IPS-NIHi11 (cell line): ENCODE measurements at places on chromosomes 11 and 22.

DNA sequence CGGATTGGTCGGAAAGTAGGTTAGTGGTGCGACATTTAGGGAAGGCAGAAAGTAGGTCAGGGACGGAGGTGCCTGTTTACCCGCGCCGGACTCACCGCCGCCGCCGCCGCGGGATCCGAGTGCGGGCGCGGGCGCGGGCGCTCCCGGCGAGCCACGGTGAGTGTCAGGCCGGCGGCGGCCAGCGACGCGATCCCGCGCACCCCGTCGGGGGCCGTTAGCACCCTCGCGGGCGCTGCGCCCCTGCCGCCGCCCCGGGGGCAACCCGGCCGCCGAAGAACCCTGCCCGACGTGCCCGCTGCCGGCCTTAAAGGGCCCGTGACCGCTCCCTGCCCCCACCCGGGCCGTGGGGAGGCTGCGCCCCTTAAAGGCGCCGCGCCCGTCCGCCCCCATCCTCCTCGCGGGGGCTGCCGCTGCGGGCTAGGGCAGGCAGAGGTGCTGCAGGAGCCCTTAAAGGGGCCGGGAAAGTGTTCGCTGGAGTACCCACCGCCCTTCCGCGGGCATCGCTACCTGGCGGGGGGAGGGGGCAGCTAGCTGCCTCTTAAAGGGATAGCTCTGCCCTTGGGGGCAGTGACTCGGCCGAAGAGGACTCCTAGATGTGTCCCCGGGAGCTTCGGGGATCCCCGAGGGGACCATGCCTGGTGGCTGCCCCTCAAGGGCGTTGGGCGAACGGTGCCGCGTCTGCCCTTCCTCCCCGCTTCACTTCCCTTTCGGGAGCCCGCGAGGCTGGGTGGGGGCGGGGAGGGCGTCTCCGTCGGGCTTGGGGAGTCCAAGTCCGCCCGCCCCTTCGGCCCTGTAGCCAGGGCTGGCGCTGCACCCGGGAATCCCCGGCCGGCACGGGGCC, at the start of gene BMAL1:
Gene BMAL1, plus strand, starts transcription at position 23 of the 841 bp plus-strand sequence. CDS start 76,519 bp downstream, outside the sequence.
- DNase-seq: peak; percentile 37

DNA sequence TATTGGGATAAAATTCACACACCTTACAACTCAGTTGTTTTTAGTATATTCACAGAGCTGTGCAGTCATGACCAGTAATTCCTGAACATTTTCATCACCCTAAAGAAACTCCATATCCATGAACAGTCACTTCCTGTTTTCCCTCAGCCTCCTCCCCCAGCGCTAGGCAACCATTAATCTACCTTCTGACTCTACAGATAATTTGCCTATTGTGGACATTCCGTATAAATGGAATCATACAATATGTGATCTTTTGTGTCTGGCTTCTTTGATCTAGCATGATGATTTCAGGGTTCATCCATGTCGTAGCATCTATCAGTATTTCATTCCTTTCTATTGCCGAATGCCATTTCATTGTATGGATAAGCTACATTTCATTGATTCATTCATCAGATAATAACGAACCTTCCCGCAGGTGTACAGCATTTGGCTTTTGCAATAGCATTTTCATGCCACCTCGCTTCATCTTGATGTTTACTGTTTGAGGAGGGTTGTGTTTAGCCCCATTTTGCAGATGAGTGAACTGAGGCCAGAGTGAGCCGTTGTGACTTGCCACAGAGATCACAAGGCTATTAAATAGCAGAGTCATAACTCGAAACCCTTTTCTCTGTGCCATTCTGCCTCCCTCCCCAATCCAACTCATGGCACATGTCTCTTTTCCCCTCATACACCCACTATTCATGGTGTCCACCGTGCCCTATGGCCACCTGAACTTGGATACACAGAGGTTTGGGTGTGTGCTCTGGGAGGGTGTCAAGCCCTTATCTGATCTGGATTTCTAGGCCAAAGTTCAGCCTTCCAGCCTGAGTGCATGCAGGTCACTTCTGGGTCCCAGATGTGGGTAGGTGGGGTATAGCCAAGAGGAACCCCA, 11.1 kb upstream of the MYH9 start:
- DNase-seq: no peak

GRCh38 chr11:124920870-124921609, 2.0 kb downstream of the HEPN1 start:
- peak; percentile 88 for DNase-seq

- peak; percentile 21 for DNase-seq
Measured at GRCh38 chr22:50530580-50530876, 716 bp upstream of the TYMP start.

GRCh38 chr22:49123621-49124192, 704.0 kb downstream of the BRD1 start:
- DNase-seq: no peak

DNA sequence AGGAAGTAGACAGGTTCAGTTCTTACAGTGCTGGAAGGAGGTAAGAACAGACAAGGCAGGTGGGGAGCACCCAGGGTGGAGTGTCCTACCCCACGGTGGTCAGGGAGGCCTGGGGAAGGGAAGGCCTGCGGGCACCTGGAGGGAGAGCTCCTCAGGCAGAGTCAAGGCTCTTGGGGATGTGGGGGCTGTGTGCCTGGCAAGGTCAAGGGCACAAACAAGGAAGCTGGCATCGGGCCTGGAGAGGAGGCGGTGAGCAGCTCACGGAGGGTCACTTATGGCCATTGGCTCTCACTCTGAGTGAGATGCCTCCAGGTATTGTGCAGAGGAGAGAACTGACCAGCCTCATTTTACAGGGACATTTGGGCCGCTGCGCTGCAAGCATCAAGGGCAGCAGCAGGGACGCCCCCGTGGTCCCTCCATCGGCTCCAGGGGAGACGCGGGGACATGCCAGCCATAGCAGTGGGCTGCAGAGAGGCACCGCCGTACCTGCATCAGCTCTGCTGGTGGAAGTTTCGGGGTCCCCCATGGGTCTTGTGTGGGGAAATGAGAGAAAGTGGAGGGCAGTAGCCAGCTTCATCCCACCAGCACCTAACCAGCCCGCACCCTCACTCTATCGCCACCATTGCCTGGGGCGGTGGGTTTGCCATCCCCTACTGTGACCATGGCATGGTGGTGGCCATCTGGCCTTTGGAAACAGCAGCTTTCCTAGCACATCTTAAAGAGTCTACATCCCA, 37.5 kb upstream of the RTL6 start:
- no peak for DNase-seq

DNA sequence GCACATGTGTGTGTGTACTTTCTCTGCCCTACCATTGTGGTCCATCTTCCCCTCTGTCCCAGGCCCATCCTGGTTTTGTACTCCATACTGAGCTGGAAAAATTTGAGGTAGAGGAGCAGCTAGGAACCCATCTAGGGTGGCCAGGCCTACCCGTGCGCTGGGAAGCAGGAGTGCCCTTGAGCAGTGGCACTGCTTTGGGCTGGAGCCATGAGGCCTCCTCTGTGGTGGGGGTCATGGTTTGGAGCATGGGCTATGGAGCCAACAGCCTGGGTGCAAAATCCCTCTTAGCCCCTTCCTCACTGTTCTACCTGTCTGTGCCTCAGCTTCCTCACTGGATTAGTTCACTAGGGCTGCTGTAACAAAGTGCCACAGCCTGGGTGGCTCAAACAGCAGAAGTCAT, 21.9 kb upstream of the ALG8 start:
- DNase-seq: no peak

DNA sequence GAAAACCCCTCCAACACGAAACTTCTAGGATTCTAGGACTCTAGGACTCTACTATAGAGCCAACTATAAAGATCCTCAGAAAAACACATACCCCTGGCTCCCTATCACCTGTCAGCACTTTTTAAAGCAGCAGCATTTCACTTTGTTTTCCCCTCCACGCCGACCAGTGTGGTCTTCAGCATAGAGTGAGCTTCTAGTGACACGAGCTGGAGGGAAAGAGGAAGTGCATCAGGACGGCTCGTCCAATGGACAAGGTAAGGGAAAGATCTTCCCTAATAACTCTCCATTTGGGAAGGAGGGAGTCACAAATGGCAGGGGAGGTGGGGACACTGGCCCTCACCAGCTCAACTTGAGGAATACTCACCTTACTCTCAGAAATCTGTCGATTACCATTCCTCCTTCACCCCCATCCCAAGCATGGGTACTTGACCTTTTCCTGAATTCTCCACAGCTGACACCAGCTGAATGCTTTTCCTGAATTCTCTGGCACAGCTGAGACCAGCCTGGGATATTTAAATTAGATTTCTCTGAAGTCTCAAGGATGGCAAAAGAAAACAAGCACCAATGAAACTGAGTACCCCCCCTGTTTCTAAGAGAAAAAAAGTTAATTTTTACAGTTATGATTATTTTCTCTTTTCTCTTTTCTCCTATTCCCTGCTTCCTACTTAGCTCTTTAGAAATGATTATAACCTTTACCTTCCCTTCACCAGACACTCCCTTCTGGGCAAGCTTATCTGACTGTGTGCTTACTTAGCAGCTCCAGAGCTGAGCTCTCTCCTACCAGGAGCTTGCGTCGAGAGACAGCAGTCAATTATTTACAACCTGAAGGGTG, 33.3 kb upstream of the NNMT start:
- peak; percentile 67 for DNase-seq

DNA sequence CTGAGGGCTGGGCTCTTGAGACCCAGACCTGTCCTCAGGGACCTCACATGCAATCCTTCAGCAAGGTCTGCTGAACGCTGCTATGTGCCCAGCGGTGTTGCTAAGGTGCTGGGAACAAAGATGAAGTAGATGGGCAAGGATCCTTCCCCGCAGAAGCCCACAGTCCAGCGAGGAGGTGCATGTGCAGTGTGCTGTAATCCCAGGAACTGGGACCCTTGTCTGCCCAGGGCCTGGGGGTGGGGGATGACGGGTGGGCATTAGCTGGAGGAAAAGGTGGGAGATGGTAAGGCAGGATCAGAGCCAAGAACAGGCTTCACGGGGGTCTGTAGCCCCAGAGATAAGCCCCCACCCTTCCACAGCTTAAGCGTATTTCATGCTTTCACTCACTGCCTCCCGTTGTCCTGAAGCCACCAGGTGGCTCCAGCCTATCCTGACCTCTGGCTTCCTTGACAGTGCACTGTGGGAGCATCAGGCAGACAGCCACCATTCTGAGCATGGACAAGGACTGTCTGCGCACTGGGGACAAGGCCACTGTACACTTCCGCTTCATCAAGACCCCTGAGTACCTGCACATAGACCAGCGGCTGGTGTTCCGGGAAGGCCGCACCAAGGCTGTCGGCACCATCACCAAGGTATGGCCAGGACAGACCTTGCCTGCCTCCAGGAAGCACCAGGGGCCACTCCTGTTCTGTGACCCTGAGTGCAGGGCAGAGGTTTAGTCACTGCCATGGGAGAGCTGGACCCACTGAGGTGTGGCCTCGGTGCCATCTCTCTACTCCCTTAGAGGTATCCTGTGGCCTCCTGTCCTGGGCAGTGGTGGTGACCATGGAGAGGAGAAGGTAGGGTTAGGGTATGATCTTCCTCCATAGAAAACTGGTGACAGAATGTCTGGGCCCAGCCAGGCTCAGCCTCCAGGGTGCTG, 22.0 kb downstream of the GTPBP1 start:
- no peak for DNase-seq

DNA sequence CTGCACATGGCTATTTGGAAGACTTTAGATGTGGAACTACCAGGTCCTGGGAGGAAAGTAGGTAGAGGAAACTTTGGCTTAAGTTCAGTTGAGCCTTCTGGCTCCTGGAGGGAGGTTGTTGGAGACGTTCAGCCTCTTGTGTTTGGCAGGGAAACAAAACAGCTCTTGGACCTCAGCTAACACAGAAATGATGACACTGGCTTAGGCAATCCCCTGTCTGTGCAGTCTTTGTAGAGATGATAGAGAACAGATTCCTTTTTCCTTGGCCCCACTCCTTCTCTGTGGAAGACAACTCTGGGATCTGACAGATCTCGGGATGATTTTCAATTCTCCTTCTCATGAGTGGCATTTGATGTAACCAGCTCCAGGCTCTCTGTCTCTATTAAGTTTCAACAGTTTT, 428.5 kb downstream of the TMEM135 start:
- no peak for DNase-seq

DNA sequence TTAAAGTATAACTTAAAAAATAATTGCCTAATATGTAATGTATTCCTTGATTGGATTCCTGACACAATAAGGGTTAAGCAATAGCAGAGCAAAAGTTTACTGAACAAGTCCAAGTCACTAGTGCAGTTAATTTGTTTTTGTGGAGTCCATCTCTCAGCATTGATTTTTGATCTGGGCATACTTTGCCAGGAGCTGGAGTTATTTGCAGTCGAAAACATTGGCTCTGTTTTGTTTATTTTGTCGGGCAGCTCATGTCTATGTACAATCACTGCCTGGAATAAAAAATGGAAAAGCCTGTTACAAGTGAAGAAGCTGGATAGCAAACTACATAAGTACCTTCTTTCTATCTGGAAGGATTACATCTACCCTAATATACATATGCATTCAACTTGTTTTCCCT, 625.2 kb downstream of the CNTN5 start:
- no peak for DNase-seq

GRCh38 chr11:21774212-21774611, 418.7 kb upstream of the ANO5 start:
- DNase-seq: no peak

GRCh38 chr11:86800960-86801272, 574 bp downstream of the PRSS23 start:
- DNase-seq: no peak

GRCh38 chr11:95341221-95341620, 110.2 kb upstream of the SESN3 start:
- DNase-seq: no peak

- no peak for DNase-seq
Measured at GRCh38 chr22:22881116-22882000, 6.3 kb upstream of the IGLL5 start.

DNA sequence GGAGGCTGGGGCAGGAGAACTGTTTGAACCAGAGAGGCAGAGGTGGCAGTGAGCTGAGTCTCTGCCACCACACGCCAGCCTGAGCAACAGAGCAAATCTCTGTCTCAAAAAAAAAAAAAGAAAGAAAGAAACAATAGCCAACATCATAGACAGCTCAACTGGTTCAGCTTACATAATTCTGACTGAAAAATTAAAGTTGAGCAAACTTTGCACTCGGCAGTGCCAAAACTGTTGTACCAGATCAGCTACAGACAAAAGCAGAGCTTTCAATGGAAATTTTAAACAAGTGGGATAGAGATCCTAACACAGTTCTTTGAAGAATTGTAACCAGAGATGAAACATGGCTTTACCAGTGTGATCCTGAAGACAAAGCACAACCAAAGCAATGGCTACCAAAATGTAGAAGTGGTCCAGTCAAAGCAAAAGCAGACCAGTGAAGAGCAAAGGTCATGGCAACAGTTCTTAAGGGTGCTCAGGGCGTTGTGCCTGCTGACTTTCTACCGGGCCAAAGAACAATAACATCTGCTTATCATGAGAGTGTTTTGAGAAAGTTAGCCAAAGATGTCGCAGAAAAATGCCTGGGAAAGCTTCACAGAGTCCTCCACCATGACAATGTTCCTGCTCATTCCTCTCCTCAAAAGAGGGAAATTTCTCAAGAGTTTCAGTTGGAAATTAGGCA, 59.3 kb downstream of the TTC28 start:
- DNase-seq: no peak

GRCh38 chr11:62646825-62647608, 604 bp upstream of the GANAB start:
- no peak for DNase-seq

- DNase-seq: no peak
Measured at GRCh38 chr11:118304568-118305248, at the start of gene CD3E. Gene CD3E, plus strand, starts transcription at chr11:118304730. Its CDS starts 223 bp downstream, at chr11:118304953.

GRCh38 chr11:48107188-48107704, 109.4 kb upstream of the OR4B1 start:
- no peak for DNase-seq

- DNase-seq: no peak
Measured at GRCh38 chr11:45576461-45577215, 88.8 kb downstream of the CHST1 start.
